ENCODE measurements at places on chromosomes 1 and 21.

DNA sequence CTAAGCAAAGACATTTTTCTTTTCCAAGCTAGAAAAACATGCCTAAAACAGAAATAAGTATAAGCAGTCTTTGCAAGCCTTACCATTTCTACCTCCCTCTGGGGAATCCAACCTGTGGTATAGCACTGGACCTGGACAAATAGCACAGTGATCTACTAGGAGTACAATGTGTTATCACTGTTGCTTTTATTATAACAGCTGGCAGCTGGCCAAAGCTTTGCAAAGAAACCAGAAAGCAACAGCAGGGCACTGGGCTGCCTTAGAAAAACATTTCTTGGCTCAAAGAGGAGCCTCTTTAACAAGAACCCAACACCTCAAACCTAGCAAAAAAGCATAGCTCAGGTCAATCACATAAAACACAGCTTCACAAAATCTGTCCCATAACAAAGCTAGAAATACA lies 294.5 kb upstream of the GREM2 start:
- DNase-seq = peak; percentile 48

GRCh38 chr21:18350216-18350615 lies 53.4 kb downstream of the TMPRSS15 start:
- DNase-seq = no peak

GRCh38 chr1:49323925-49324540 lies 547.3 kb upstream of the BEND5 start:
- DNase-seq = no peak

GRCh38 chr21:44262338-44263056 lies 800 bp upstream of the DNMT3L start:
- no peak for DNase-seq

DNA sequence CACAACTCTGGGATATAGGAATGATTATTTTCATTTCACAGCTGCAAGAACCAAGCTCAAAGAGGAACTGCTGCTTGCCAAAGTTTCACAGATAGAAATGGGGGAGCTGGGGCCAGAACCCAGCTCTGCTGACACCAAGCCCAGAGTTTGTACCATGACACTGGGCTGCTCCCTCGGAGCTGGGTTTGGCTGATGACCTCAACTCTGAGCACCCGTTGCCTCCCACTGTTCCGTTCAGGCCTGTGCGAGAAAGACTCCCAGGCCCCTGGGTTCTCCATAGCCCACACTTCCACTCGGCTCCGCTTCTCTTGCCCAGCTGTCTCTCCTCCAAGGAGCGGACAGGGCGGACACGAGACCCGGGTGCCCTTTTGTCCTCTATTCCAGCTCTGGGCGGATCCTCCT lies 55.2 kb downstream of the NGF start:
- DNase-seq = no peak

GRCh38 chr1:15962671-15963362 lies 13.1 kb downstream of the ZBTB17 start:
- DNase-seq = no peak

Data from NCI-H1694 (cell line).